ENCODE measurements at places on chromosomes 6 and 20. TPM values are rescaled to one million over a fixed set of nuclear protein-coding genes. Genes with fewer than 3 reads are reported as not detected.
A peak's percentile ranks its signal among the peaks of the same experiment; 100 is the strongest.

The HLA-DOB gene
- polyA plus RNA-seq: 1.9 TPM

- no peak for DNase-seq
Observed at GRCh38 chr6:49978332-49979226, 9.2 kb upstream of the DEFB113 start.

DNA sequence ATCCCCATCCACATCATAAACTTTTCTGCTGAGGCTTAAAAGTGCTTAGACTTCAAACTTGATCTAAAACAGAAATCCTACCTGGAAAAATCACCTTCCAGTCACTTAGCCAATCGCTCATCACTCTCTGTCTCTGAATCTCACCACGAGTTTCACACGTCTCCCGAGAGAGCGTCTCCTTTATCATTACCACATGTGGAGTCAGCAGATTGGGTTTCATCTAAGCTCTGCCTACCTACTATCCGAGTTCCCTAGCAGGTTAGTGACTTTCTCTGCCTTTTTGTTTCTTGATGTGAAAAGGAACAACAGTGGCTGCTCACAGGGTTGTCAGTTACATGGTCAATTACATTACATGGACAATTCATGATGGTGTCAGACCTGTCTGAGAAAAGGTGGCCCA is 286.2 kb downstream of the ESR1 start:
- no peak for DNase-seq

GRCh38 chr6:75623491-75623890 is 21.8 kb downstream of the SENP6 start:
- DNase-seq: no peak

DNA sequence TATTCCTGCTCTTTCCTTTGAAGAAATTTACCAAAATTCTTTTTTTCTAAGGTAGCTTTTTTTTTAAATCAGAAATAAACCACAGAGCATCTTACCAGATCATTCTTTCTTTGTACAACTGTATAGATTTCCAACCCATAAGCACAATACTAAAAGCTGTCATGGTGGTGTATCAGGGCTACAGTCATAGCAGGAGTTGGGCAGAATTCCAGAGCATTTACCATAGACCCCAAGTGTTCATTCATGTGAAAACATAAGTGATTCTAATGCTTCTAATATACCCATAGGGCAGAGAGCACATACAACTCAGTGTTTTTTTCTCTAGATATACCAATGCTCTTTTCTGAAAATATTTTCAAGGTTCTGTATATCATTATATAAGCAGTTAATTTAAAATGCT is 392.5 kb downstream of the FRK start:
- no peak for DNase-seq

GRCh38 chr6:31911826-31912585 is 10.1 kb upstream of the ZBTB12 start:
- no peak for DNase-seq

DNA sequence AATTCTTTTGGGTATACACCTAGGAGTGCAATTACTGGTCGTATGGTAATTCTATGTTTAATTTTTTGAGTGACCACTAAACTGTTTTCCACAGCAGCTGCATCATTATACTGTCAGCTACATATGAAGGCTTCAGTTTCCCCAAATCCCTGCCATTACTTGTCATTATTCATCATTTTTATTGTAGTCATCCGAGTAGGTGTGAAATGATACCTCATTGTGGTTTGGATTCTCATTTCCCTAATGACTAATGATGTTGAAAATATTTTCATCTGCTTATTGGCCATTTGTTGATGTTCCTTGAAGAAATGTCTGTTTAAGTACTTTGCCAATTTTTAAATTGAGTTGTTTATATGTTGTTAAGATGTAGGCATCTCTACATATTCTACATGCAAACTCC is 633.6 kb upstream of the IMPG1 start:
- DNase-seq: no peak

The DEFB121 gene
- polyA plus RNA-seq: not detected

The GUCA1A gene
- polyA plus RNA-seq: not detected

The TRAPPC3L gene
- polyA plus RNA-seq: not detected

The OR2J3 gene
- polyA plus RNA-seq: not detected

The RGS17 gene
- polyA plus RNA-seq: not detected

The BPIFB3 gene
- polyA plus RNA-seq: not detected

DNA sequence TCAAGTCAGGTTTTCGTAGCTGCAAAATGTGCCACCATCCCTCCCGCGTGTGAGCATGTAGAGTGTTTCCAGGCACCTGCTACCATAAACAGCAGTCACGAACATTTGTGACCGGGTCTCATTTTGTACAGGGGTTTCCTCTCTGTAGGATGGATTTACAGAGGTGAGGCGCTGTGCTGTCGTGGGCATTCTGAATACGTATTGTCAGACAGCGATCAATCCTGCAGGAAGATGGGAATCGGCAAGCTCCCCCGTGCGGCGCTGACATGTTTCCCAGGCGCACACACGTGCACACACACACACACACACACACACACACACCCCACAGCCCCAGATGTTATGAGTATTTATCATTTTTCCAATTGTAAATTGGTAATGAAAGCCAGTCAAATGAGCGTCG is 15.8 kb downstream of the ANKRD60 start:
- DNase-seq: no peak

DNA sequence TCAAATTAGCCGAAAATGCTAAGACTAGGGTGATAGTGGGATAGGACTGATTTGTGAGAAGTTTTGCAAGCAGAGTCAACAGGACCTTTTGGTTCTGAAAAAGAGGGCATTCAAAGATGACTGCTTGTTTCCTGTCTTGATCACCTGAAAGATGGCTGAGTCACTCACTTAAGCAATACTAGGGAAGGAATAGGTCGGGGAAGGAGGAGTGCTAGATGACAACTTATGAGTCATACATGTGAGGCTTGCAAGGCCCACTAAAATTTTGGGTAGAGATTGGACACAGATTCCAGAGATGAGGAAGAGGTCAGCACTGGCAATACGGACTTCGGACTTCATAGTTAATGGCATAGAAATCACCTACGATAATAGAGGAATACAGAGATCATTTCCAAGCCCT is 89.2 kb downstream of the FAM83B start:
- DNase-seq: no peak

The RCAN2 gene
- 37.4 TPM for polyA plus RNA-seq

GRCh38 chr20:62736407-62737071 is 27.9 kb downstream of the NTSR1 start:
- no peak for DNase-seq

DNA sequence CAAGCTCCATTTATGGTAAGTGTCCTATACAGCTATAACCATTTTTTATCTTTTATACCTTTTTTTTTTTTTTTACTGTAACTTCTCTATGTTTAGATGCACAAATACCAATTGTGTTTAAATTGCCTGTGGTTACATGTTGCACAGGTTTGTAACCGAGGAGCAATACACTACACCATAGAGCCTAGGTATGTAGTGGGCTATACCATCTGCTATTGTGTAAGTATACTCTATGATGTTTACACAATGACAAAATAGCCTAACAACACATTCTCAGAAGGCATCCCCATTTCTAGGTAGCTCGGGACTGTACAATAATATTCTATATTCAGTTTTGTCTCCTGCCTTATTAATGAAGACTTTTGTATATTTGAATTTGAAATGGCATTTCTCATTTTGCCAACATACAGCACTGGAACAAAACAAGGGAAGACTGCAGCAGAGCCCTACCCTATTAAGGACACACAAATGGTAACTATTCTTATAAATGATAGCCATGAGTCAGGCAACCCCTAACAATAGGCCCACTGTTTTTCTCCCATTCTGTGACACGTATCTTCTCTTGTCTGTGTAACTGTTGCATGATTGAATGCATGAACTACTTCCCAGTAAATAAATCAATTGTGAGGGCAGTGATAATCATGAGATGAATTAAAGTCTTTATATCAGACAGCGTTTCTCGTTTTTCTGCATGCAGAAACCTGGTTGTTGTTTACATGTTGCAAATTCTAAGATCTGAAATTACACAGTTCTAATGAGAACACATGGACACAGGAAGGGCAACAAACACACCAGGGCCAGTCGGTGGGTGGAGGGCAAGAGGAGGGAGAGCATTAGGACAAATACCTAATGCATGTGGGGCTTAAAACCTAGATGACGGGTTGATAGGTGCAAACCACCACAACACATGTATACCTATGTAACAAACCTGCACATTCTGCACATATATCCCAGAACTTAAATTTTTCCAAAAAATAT is 173.9 kb downstream of the EPM2A start:
- DNase-seq: no peak

- DNase-seq: no peak
Observed at GRCh38 chr6:99350573-99350972, 1.1 kb upstream of the FAXC start.

- peak; percentile 70 for DNase-seq
Observed at GRCh38 chr6:38671885-38672467, 31.0 kb downstream of the GLO1 start.

The CCN6 gene
- polyA plus RNA-seq: 8.4 TPM

- no peak for DNase-seq
Observed at GRCh38 chr6:80623066-80623815, 516.8 kb downstream of the BCKDHB start.

GRCh38 chr6:44854712-44855443 is 467.4 kb downstream of the CDC5L start:
- no peak for DNase-seq

GRCh38 chr6:72418495-72418894 is 203.4 kb upstream of the KCNQ5 start:
- DNase-seq: no peak

GRCh38 chr6:132063204-132063603 is 112.0 kb upstream of the CCN2 start:
- DNase-seq: no peak

DNA sequence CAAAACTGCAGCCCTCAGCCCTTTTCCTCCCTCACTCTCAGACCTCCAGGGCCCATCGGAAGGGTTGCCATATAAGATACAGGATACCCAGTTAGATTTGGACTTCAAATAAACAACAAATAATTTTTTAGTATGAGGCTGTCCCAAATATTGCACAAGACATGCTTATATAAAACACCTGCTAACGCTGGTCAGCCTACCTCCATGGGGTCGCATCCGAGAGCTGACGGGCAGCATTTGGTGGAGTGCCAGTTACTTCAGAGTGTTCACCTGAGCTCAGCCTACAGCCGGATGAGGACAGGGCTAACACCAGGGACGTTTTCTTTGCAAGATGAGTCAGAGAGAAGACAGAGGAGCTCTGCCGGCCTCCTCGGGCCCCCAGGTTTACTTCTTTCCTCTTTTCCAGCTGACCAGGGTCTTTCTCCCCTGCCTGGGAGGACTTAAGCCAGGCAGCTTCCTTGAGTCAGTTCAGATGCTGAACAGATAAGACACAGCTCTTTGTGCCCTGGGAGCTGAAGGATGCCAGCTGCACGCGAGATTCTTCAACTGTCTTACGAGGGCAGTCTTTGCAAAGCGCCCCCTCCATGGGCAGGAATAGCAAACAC is 141.2 kb upstream of the KCNG1 start:
- DNase-seq: no peak

DNA sequence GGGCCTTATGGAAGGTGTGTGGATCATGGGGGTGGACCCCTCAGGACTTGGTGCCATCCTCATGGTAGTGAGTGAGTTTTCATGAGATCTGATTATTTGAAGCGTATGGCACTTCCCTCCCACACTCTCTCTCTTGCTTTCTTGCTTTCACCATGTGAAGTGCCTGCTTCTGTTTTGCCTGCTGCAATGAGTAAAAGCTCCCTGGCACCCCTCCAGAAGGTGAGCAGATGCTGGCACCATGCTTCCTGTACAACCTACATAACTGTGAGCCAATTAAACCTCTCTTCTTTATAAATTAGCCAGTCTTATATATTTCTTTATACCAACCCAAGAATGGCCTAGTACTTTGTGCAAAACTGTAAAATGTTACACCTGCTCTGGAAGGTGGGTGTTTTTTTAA is 396.8 kb upstream of the HS3ST5 start:
- no peak for DNase-seq

GRCh38 chr20:57654363-57654997 is 34.3 kb upstream of the ZBP1 start:
- DNase-seq: peak; percentile 71

The SFTA2 gene
- polyA plus RNA-seq: 7.4 TPM

The FAM83D gene
- polyA plus RNA-seq: 1.2 TPM

The ATXN1 gene
- 4.2 TPM for polyA plus RNA-seq

GRCh38 chr6:43476746-43477145 is 624 bp upstream of the TJAP1 start:
- no peak for DNase-seq

The ZNF311 gene
- polyA plus RNA-seq: 0.77 TPM

DNA sequence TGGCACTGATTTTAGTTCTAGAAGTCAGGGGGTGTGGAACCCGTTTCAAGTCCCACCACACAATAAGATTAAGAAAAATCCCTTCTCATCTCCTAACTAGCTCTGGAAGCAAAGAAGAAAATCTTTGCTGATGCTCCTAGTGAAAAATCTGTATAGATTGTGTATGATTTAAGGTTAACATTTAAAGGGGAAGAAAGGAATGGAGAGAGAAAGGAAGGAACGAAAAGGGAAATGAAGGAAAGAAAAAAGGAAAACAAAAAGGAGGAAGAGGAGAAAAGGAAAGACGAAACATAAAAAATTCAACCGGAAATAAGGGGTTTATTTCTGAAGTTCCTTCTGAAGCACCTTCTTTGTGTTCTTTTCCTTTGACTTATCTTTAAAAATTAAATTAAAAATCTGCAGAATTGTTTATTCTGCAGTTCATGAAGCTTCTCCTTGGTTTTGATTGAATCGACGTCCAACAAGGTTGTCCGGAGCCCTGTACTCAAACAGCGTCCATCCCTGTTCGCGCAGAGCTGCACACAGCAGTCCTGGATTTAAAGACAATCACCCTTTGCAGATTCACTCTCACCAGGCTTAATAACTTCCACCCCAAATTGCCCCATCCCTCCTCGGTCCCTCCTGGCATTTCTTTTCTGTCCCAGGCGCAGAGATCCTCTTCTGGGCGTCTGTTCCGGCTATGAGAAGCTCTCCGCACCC is 1.6 kb upstream of the TFAP2B start:
- DNase-seq: no peak

- DNase-seq: no peak
Observed at GRCh38 chr6:100575921-100576320, 111.2 kb upstream of the SIM1 start.

The RIPPLY2 gene
- not detected for polyA plus RNA-seq

The SYNDIG1 gene
- polyA plus RNA-seq: 8.2 TPM

The RAET1E gene
- polyA plus RNA-seq: 3.1 TPM

All from kidney (tissue), 22 donors.